Osteocyte (in vitro differentiated cells): ENCODE measurements at places on chromosomes 16 and 17. TPM values are rescaled to one million over a fixed set of nuclear protein-coding genes. Genes with fewer than 3 reads are reported as not detected.

DNA sequence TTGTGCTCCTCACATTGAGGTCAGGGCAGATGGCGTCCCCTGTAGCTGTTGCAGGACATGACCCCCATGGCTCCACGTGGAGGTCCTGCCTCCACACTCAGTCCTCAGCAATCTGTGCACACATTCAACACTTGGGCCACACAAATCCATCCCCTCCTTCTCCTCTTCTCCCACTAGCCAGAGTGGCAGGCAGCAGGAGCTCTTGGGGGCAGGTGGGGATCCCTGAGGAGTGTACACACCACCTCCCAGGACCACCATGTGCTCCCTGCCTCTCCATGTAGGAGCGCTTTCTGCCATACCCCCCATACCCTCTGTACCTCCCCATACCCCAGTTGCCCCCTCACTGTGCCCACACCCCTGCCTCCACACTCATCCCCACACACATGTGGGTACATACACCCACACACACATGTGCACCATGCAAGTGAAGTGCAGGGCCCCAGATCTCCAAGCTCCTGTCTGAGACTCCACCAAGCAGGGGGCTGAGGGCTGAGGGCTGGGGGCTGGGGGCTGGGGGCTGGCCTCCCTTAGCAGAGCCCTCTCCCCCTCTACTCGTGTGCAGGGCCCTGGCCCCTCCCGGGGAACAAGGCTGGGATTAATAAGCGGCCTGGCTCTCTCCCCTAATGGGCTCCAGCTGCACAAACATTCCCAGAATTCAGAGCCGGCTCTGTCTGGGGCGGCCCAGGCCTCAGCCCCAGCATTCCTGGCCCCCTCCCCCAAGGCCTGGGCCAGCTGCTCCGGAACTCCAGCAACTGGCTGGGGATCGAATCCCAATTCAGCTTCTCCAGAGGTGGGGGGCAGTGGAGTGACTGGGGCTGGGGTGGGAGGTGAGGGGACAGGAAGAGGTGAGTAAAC is 48.2 kb upstream of the MEIOC start:
- H3K4me1 ChIP-seq = peaks cover 73% of the 10 kb centered on the region
- H3K27ac ChIP-seq = peak overlapping the region; percentile 91

- H3K4me3 ChIP-seq = no peak overlapping the region
- no peak for DNase-seq
- no peak overlapping the region for H3K27ac ChIP-seq
- H3K27me3 ChIP-seq = peaks cover 11% of the 10 kb centered on the region
- no peaks in the 10 kb centered on the region for H3K36me3 ChIP-seq
Measured at GRCh38 chr17:51391982-51392654, 131.8 kb downstream of the UTP18 start.

Gene LITAFD
- total RNA-seq = not detected in 2 replicates

GRCh38 chr17:20908313-20909267 is 134.2 kb downstream of the USP22 start:
- peak overlapping the region; percentile 57 for H3K4me3 ChIP-seq
- peak; percentile 88 for DNase-seq
- H3K36me3 ChIP-seq = peaks cover 6% of the 10 kb centered on the region
- peaks cover 28% of the 10 kb centered on the region for H3K4me1 ChIP-seq

Gene WFIKKN2
- total RNA-seq = not detected in 2 replicates
